ENCODE measurements at places on chromosomes 5 and 9. TPM values are rescaled to one million over a fixed set of nuclear protein-coding genes. Genes with fewer than 3 reads are reported as not detected.

Gene DIRAS2
- total RNA-seq = 6.7 TPM

Gene C1QTNF3
- total RNA-seq = 2.0 TPM

Gene SUSD3
- 1.1 TPM for total RNA-seq

Gene HSPB3
- not detected for total RNA-seq

Gene IFNK
- total RNA-seq = not detected

Gene PHF24
- total RNA-seq = under 0.01 TPM

Gene TBC1D9B
- 53.5 TPM for total RNA-seq

Gene ADGRV1
- 0.18 TPM for total RNA-seq

Gene CDH18
- total RNA-seq = 0.71 TPM

Gene WNK2
- not detected for total RNA-seq

Gene KIF27
- total RNA-seq = 3.8 TPM

Gene PDZD2
- total RNA-seq = 0.43 TPM

Gene FAXDC2
- total RNA-seq = 6.0 TPM

Gene KIF4B
- total RNA-seq = under 0.01 TPM

Gene SYNPO
- 4.0 TPM for total RNA-seq

Gene CYSRT1
- total RNA-seq = 0.18 TPM

Gene UBTD2
- total RNA-seq = 19.0 TPM

Gene PCDHB9
- total RNA-seq = 0.09 TPM

Gene COL27A1
- total RNA-seq = 7.1 TPM

Gene IL12B
- not detected for total RNA-seq

Gene NTRK2
- total RNA-seq = not detected

Gene SCGB3A1
- total RNA-seq = not detected

Gene SOX30
- not detected for total RNA-seq

Gene STKLD1
- 0.55 TPM for total RNA-seq

Gene TMC1
- 0.43 TPM for total RNA-seq

Gene NUDCD2
- 4.0 TPM for total RNA-seq

Gene GAPVD1
- 34.1 TPM for total RNA-seq

Gene URM1
- 32.9 TPM for total RNA-seq

Gene CD274
- total RNA-seq = 2.2 TPM

Gene PDE8B
- 0.14 TPM for total RNA-seq

Gene SLCO6A1
- total RNA-seq = not detected

Gene ADAMTS19
- total RNA-seq = 36.3 TPM

Gene OR1J2
- total RNA-seq = 0.14 TPM

Gene CLTB
- total RNA-seq = 107 TPM

Gene LCP2
- total RNA-seq = not detected

Gene PDE6A
- not detected for total RNA-seq

Gene ENTPD2
- total RNA-seq = not detected

Gene SLC6A3
- total RNA-seq = not detected

Gene RNF224
- not detected for total RNA-seq

Gene CCNI2
- total RNA-seq = not detected

Gene CTSV
- total RNA-seq = 0.37 TPM

Gene SV2C
- not detected for total RNA-seq

Data from smooth muscle cell of bladder (primary cell).